ENCODE measurements at places on chromosomes 1 and 21. TPM values are rescaled to one million over a fixed set of nuclear protein-coding genes. Genes with fewer than 3 reads are reported as not detected.

DNA sequence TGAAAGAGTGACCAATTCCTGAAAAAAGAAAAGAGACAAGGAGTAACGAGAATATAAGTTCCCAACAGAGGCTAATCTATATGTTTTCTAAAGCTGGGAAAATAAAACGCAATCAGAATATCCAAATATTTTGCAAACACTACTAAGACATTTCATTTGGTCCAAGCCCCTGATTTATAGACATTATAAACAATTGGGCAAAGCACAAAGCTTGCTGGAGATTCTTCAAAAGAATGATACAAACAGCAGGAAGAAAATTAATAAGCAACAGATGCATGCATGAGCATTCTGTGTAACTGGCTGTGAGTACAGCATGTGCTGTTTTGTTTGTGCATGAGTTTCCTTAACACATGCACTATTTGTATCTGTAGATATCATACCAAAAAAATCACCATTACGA is 552.9 kb downstream of the LTN1 start:
- no peak for DNase-seq

DNA sequence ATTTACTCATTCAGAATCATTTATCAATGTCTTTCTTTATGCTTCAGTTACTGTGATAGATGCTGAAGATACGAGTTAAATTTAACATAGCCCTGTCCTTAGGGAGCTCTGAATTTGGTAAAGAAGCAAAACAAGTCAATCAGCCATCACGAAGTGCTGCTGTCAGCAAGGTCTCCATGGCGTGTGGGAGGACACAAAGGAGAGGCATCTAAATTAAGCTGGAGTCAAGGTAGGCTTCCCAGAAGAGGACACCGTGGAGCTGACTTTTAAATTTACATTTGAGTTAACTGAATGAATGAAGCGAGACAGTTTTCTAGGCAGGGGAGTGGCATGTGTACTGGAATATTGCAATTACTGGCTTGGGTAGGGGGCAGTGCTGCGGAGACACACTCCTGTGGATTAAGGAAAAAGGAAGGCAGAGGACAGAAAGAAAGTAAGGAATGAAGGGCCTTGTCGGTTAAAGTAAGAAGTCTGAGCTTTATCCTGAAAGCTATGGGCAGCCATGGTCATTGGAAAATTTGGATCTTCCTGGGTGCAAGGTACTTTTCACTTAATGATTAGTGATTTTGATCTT is 41.3 kb upstream of the C1orf87 start:
- no peak for DNase-seq

- DNase-seq = no peak
Observed at GRCh38 chr1:77038000-77038399, 170.7 kb downstream of the ST6GALNAC5 start.

Gene HES3
- not detected for polyA plus RNA-seq

Gene EFNA4
- polyA plus RNA-seq = 18.5 TPM
